ENCODE measurements at places on chromosomes 12 and 14.

DNA sequence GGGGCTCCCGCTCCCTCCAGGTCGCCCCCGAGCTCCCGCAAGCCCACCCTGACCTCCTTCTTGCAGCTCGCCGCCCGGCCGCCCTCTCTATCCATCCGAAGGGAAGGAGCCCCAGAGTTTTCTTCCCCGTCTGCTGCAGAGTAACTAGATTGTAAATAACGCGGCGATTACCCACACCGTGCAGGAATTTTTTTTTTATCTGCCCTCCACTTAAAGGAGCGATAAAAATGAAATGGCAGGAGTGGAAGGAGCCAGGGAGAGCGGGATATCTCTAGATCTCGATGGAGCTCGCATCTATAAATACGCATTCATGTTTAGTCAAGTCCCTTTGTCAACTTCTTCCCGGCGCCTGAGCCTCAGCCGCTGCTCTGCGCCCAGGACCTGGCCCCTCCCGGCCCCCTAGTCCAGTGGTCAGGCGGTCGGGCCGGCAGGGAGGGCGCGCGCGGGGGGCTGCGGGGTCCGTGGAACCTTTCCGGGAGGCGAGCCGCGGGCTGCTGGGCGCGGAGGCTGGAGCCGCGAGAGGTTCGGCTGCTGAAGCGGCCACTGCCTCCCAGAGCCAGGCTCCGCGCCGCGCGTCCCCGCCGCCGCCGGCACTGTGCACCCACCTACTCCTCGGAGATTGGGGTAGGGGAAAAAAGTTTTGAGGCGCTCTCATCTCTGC lies 386.0 kb downstream of the BCAT1 start:
- no peak for DNase-seq

DNA sequence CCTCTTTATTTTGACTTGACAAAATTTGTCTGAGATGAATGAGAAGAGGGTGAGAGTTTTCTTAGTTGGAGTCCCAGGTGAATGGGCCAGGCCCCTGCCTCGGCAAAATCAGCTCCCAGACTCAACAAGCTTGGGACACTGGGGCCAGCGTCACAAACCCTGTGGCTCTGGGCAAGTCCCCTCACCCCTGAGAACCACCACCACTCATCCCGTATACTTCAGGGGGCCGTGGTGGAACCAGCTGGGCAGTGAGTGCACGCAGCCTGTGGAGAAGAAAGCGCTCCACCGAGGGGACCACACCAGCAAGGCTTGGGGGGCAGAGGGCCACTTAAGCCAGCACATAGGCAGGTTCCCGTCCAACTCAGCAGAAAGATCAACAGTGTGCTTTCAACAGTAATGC lies 40.2 kb downstream of the DEGS2 start:
- no peak for DNase-seq

DNA sequence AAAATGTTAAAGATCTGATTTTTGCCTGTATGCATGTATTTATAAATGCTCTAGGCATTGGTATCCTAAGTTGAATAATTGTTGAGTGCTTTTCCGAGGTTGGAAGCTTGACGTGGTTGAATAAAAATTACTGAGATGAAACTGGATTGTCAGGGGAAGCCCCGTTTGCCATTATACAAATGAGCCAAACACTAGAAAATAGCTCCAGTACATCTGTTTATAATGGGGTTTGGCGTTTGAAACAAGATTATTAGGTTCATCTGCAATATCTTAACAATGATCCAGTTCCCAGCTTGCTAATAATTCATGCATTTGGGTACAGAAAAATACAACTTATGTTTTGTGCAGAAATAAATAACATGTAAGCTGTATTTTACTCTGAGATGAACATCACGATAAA lies 789.6 kb downstream of the GALC start:
- no peak for DNase-seq

- no peak for DNase-seq
These were observed 212.9 kb downstream of the DPF3 start for GRCh38 chr14:72680853-72681640.

DNA sequence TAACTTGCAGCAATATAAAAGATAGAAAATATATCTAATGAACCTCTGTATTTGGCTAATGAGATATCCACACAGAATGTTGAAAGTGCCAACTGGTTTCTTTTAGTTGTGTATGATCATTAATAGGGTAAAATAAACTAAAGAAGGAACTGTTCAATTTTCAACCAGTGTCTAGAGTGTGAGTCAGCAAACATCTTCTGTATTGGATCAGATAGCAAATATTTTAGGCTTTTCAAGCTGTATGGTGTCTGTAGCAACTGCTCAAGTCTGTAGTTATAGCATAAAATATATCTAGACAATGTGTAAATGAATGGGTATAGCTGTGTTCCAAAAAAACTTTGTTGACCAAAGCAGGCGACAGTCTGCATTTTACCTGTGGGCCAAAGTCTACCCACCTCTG lies 23.5 kb upstream of the NOVA1 start:
- no peak for DNase-seq

DNA sequence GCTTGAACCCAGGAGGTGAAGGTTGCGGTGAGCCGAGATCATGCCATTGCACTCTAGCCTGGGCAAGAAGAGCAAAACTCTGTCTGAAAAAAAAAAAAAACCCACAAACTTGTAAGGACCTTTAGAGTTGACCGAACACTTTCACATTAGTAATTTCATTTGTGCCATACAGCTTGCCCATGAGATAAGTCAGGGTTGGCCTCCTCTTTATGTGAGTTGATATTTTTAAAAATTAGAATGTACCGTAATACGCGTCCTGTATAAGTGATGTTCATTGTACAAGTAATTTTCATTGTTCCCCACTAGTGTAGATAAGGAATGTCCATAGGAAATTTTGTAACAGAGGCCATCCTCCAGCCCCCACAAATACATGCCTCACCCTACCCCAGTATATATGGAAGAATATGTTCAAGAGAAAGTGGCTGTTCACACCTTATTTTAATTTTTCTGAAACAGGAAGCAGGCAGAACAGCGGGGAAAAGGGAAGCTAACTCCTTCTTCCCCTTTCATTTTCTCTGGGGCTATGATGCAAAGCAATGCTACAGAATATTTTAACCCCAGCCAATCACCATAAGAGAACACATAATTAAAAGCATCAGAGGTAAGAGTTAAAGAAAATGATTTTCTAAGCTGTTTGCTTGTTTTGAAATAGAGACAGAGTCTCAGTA lies 31.9 kb upstream of the HIF1A start:
- DNase-seq: no peak

DNA sequence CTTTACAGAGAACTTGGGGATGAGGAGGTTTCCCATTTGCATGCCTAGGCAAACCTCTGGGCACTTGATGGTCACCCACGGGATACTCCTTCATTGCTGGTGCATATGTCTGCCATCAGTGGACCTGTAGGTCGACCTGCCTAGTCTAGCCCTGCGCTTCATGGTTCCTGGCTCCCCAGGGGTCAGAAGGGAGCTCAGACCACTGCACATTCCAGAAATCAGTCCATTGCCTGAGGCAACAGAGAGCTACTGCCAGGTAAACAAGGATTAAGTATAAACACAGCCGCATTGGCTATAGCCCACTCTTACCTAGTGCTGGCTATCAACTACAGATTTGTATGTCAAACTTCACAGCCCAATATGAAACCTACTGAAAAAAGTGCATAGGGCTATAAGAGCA lies 476.4 kb downstream of the SOX5 start:
- no peak for DNase-seq

GRCh38 chr14:91925001-91925726 lies 22.3 kb downstream of the FBLN5 start:
- no peak for DNase-seq

DNA sequence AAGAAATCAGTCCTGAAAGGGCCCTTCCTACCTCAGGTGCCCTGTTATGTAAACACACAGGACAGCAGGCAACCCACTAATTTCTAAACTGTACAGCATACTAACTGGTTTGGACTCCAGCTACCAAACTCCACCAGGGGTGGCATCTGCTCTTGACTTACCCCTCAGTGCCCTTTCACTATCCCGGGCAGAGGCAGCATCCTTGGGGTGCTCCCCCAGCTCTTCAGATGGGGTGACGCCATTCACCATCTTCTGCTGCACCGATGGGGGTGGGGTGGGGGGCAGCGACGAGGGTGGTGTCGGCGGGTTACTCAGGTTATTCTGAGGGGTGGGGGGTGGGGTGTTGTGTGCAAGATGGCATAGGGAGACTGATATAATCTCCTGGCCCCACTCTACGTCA lies 11.5 kb upstream of the PRKAG1 start:
- no peak for DNase-seq

GRCh38 chr14:76863724-76864407 lies 37.7 kb downstream of the LRRC74A start:
- DNase-seq: no peak

DNA sequence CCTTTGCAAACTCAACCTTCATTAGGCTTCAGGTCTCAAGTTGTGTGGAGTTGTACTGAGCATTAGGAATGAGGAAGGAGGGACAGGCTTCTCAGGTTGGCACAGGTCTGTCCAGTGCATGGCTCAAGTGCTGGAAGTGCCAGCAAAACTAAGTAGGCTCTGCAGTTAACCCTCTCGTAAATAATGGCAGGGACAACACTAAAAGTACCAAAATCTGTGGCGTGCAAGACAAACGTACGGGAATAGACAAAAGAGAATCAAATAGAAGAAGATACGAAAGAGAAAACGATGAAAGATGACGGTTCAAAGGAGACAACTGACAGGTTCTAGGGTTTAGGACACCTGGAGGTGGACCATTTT lies 612 bp downstream of the TRAPPC6B start:
- no peak for DNase-seq

DNA sequence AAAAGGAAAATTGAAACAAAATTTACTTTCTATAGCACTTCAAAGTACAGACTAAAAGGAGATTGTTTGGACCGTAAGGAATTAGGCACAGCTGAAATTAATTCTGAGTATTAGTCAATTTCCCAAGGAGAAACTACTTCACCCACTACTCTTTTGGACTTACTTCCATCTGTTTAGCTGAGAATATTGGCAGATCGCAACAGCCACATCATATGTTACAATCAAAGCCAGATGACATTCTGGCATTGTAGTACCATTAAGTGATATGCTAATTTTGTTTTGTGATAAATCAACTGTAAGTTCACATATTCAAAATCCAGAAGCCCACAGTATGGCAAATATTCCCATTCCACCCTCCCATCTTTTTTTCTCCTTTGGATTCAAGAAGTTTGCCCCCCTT lies 47.1 kb upstream of the ANKS1B start:
- no peak for DNase-seq

GRCh38 chr14:61409782-61410181 lies 88.4 kb downstream of the PRKCH start:
- DNase-seq: no peak

DNA sequence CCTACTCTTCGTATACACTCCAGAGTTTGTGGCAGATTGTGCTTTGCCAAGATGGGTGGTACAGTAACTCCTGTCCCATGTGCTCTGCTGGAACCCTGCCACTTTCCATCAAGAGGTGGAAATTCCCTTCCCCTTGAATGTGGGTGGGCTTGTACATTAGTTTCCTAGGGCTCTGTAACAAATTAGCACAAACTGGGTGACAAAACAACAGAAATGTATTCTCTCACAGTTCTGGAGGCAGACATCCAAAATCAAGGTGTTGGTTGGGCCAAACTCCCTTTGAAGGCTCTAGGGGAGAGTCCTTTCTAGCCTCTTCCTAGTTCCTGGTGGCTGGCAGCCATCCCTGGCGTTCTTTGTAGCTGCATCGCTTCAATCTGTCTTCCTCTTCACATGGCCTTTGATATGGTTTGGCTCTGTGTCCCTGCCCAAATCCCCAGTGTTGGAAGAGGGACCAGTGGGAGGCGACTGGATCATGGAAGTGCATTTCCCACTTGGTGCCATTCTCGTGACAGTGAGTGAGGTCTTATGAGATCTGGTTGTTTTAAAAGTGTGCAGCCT lies 117.5 kb downstream of the VRK1 start:
- DNase-seq: no peak

- no peak for DNase-seq
These were observed 89.2 kb upstream of the CLMN start for GRCh38 chr14:95408731-95409476.

- no peak for DNase-seq
These were observed 102.0 kb downstream of the SLC38A4 start for GRCh38 chr12:46723629-46724419.

- no peak for DNase-seq
These were observed 357 bp downstream of the HOMEZ start for GRCh38 chr14:23285530-23286019.

DNA sequence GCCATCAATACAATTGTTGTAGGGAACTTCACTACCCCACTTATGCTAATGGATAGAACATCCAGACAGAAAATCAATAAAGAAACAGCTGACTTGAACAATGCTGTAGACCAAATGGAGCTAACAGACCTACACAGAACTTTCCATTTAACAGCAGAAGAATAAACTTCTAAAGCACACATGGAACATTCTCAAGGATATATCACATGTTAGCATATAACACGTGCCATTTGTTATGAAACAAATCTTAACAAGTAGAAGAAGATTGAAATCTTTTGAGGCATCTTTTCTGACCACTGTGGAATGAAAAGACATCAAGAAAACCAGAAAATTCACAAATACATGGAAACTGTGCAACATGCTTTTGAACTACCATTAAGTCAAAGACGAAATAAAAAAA lies 62.5 kb upstream of the RNU6-8 start:
- DNase-seq: no peak

Measured in HFFc6 (cell line).